ENCODE measurements at places on chromosomes 6 and 20. TPM values are rescaled to one million over a fixed set of nuclear protein-coding genes. Genes with fewer than 3 reads are reported as not detected.

SLC35D3 gene
- 0.14 TPM for polyA plus RNA-seq

PSORS1C1 gene
- polyA plus RNA-seq = not detected

PTCRA gene
- polyA plus RNA-seq = 0.30 TPM

HTR1E gene
- 0.84 TPM for polyA plus RNA-seq

OPRM1 gene
- polyA plus RNA-seq = 0.04 TPM

MAPK13 gene
- polyA plus RNA-seq = 24.5 TPM

SLC52A3 gene
- polyA plus RNA-seq = 4.3 TPM

CEP85L gene
- polyA plus RNA-seq = 8.3 TPM

MACROD2 gene
- polyA plus RNA-seq = 13.3 TPM

MTFR2 gene
- polyA plus RNA-seq = 3.0 TPM

ZNF343 gene
- 15.1 TPM for polyA plus RNA-seq
